ENCODE measurements at places on chromosomes 11 and 22.

DNA sequence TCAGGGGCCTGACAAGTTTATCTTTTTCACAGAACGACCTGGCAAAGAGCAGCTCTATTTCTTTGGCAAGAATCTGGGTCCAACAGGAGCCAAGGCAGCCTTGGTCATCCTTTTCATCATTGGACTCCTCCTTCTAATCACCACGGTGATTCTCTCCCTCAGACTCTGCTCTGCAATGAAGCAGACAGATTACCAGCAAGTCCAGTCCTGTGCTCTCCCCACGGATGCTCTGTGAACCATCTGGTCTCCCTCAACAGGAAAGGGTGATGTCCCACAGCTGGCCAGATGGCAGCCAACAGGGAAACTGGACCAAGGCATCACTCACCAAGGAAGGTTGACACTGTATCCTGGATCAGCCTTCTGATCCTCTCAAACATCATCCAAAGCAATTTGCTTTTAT is 17.0 kb upstream of the PANX1 start:
- no peak overlapping the region for H3K4me3 ChIP-seq
- peaks cover 14% of the 10 kb centered on the region for H3K36me3 ChIP-seq
- no peak for DNase-seq
- H3K27ac ChIP-seq, result no peak overlapping the region
- peaks cover 1% of the 10 kb centered on the region for H3K27me3 ChIP-seq

GRCh38 chr11:78336877-78337553 is 80.6 kb downstream of the GAB2 start:
- H3K4me1 ChIP-seq, result peaks cover 44% of the 10 kb centered on the region
- H3K27ac ChIP-seq, result peak overlapping the region; percentile 89
- no peak overlapping the region for H3K4me3 ChIP-seq
- H3K36me3 ChIP-seq, result peaks cover 2% of the 10 kb centered on the region
- peak; percentile 43 for DNase-seq

GRCh38 chr11:87198266-87198881 is 160.6 kb downstream of the TMEM135 start:
- H3K4me3 ChIP-seq, result no peak overlapping the region
- no peak overlapping the region for H3K27ac ChIP-seq
- peaks cover 11% of the 10 kb centered on the region for H3K36me3 ChIP-seq
- no peak for DNase-seq
- H3K27me3 ChIP-seq, result no peaks in the 10 kb centered on the region

GRCh38 chr11:61912991-61913698 is 4.2 kb downstream of the RAB3IL1 start:
- H3K27ac ChIP-seq, result no peak overlapping the region
- H3K27me3 ChIP-seq, result peaks cover 23% of the 10 kb centered on the region
- H3K36me3 ChIP-seq, result peaks cover 1% of the 10 kb centered on the region
- H3K4me1 ChIP-seq, result peaks cover 16% of the 10 kb centered on the region

- no peaks in the 10 kb centered on the region for H3K27me3 ChIP-seq
- no peaks in the 10 kb centered on the region for H3K4me1 ChIP-seq
- DNase-seq, result no peak
These were observed 62.3 kb upstream of the ANO5 start for GRCh38 chr11:22130462-22131053.

GRCh38 chr11:33900159-33900840 is 8.4 kb upstream of the LMO2 start:
- peak overlapping the region; percentile 11 for H3K27ac ChIP-seq
- H3K4me1 ChIP-seq, result peaks cover 24% of the 10 kb centered on the region
- H3K36me3 ChIP-seq, result no peaks in the 10 kb centered on the region
- no peak for DNase-seq
- no peaks in the 10 kb centered on the region for H3K27me3 ChIP-seq
- H3K4me3 ChIP-seq, result peak overlapping the region; percentile 54

DNA sequence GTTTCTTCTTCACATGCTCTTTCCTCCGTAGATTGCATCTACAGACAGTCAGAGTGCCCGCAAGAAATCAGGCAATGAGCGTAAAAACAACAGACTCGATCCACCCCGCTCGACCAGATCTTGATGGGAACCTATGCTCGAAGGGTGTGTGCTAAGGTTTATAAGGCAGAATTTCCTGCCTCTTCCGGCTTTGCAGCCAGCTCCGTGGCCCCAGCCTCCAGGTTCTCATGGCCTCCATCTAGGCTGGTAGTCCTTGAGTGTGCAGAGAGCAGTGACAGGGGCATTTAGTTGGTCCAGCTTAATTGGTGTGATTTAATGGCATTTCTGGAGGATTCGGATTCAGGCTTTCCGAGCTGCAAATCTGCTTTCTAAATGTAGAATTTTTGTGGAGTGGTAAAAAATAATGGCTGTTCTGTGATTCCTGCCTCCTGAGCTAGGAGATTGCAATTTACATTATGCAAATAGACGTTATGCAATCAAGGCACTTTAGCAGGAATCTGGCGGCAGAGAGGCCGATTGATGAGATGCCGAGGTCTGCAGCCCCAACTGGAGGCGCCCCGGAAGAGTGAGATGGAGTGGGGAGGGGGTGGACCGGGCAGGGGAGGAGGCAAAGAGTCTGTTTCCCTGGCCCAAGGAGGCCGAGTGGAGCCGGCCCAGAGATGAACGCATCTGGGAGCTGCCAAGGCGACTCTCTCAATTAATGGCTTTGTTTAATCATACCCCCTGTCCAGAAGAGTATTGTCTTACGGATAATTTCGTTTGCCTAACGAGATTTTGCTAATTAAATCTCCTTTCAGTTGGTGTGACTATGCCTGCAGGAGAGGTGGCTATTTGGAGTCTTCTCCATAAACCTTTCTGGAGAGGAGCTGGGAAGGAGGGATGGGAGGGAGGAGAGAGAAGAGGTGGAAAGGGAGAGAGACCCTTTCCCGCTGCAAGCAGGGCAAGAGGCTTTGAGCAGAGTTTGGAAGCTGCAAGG is 75.3 kb downstream of the PKNOX2 start:
- H3K27me3 ChIP-seq, result peaks cover 8% of the 10 kb centered on the region
- no peak for DNase-seq
- H3K36me3 ChIP-seq, result no peaks in the 10 kb centered on the region
- H3K4me3 ChIP-seq, result no peak overlapping the region

DNA sequence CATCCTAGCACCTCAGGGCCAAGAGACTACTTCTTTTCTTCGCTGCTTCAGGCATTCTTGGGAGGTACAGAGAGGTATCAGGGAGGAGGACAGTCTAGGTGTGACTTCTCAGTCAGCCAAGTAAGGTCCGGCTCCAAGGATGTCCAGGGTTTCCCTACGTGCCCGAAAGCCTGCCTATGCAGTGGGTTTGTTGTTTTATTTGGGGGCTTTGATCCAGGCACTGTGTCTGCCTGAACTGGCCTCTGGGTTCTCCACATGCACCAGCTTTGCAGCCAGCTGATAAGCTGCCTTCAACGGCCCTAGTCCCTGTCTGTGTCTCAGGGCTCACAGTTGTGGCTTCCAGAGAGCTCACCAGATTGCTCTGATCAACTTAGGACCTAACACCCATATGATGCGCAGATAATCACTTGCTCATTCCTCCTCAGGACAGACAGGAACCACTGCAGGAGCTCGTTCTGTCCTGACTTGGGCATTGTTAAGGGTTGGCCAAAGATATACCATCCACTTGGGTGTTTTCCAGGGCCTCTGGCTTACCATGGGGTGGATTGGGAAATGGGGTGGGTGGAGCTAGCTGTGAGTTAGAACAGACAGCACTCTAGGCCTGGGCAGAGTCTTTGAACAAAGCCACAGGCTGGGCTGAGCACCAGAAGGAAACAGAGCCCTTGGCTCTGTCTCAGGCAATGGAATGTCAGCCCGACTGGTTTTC is 45.5 kb upstream of the CRYBB3 start:
- no peaks in the 10 kb centered on the region for H3K4me1 ChIP-seq
- peaks cover 11% of the 10 kb centered on the region for H3K27me3 ChIP-seq
- no peak overlapping the region for H3K4me3 ChIP-seq
- H3K27ac ChIP-seq, result no peak overlapping the region
- DNase-seq, result no peak

DNA sequence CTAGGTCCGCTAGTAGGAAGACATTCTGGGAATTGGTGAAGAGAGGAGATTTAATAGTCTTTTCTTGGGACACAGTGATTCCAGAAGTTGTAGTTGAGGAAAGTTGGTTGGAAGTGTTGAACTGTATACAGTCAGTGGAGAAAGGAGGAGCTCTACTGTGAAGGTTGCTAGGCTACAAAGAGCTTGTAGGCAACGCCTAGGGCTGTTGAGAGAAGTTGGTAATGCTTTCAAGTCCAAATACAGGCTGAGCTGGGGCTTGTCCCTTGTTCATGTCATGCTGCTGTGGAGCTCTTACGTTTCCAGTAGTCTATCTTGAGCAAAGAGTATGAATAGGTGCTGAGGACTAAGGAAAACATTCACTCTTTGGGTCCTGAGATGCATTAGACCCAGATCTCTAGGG is 1.1 kb downstream of the TBCEL start:
- no peak for DNase-seq
- H3K27me3 ChIP-seq, result peaks cover 7% of the 10 kb centered on the region
- H3K4me3 ChIP-seq, result peak overlapping the region; percentile 96
- H3K36me3 ChIP-seq, result peaks cover 6% of the 10 kb centered on the region
- H3K4me1 ChIP-seq, result peaks cover 30% of the 10 kb centered on the region
- H3K27ac ChIP-seq, result peak overlapping the region; percentile 92

DNA sequence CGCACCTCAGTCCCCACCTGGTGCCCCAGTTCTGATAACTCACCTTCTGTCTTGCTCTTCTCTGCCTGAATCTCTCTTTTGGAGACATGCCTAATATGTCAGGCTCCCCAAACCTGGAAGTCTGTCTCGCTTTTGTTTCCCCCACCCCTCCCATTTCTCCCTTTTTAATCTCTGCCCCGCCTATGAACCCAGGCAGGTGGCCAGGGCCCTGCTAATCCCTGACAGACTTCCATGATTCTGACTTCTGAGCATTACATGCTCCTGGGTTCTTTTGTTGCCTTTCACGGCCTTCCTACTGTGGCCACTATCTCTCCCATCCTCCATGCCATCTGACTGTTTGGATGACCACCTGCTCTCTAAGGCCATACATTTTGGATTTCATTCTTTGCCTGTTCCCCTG is 1120.9 kb upstream of the CCDC90B start:
- no peaks in the 10 kb centered on the region for H3K4me1 ChIP-seq
- DNase-seq, result no peak
- no peak overlapping the region for H3K4me3 ChIP-seq
- no peak overlapping the region for H3K27ac ChIP-seq
- peaks cover 4% of the 10 kb centered on the region for H3K27me3 ChIP-seq
- H3K36me3 ChIP-seq, result no peaks in the 10 kb centered on the region

DNA sequence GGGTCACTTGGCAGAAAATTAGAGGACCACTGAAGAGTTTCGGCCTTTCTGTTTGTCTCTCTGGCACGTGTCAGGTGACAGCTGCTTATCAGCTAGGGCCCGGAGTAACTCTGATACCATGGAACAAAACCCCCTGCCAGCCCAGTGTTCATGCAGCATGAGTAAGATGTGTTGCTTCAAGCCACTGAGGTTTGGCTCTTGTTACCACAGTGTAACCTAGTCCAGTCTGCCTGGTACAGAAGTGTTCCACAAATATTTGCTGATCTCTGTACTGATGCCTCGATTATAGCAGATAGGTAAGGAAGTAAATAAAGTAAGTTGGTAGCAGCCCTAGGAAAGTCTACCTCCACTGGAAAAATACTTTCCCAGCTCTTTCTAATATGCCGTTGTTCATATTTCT is 20.5 kb upstream of the ETS1 start:
- peak overlapping the region; percentile 68 for H3K27ac ChIP-seq
- H3K27me3 ChIP-seq, result no peaks in the 10 kb centered on the region
- peaks cover 69% of the 10 kb centered on the region for H3K4me1 ChIP-seq

DNA sequence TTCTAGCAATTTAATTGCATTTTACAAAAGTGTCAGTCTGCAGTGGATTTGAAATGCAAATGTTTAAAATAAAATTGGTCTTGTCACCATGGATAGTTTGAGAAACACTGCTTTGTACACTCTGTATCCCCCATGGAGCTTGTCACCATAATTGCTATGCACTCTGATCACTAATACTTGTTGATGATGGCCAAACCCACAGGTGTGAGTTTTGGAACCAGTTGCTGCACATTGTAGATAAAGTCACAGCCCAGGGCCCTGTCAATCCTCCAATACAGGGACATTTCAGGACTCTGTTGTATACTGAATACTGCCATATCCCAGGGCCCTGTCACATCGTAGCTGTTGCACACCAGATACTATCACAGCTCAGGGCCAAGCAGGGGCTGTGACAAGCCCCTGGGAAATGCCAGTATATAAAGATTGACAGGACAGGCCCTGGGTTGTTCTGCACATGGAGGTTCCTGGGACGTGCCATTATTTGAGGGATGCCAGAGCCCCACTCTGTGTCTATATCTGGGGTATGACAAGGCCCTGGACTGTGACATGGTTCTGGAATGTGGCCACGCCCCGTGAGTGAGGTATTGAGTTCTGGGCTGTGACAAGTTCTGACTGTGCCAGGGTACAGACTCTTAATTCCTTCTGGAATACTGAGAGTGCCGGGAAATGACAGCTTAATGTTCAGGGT is 27.9 kb upstream of the SMPD1 start:
- H3K36me3 ChIP-seq, result no peaks in the 10 kb centered on the region
- no peaks in the 10 kb centered on the region for H3K4me1 ChIP-seq
- no peak for DNase-seq
- H3K27me3 ChIP-seq, result no peaks in the 10 kb centered on the region
- no peak overlapping the region for H3K4me3 ChIP-seq

DNA sequence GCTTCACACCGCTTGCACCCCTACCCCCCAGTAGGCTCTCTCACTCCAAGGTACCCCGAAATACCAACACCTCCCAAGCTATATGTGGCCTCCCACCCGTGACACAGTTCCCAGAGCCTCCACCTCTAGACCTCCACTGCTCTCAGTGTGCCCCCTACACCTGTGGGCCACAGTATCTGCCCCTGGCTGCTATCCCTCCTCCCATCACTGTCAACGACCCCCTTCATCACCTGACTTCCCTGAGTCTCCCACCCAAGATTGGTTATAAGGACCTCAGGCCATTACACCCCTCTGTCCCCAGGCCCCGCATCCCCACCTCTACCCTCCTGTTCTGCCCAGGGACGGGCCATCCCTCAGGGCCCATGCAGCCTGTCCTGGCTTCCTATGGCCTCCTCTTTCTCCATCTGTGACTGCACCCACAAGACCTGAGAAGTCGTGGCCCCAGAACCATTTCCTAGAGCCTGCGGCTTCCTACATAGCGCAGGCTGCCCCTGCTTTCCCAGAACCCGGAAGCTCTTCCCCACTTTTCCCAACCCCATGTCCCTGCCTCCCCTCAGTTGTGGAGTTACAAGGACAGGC is 734 bp downstream of the ACR start:
- no peak for DNase-seq
- no peaks in the 10 kb centered on the region for H3K36me3 ChIP-seq
- H3K4me1 ChIP-seq, result no peaks in the 10 kb centered on the region
- H3K27ac ChIP-seq, result no peak overlapping the region

DNA sequence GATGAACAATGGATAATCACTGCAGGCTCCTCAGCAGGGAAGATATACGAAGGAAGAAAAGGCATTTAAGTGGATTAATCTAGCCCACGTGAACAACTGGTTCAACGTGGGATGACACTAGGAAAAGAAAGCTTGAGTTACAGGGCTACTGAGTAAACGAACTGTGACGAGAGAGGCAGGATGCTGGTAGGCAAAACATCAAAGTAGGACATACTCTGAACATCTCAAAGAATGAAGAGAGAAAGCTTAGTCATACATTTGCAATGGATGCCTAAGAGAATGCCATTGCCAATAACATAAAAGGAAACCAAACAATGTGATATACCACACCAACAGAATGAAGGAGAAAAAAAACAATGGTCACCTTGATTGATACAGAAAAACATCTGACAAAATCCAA is 12.9 kb downstream of the USP28 start:
- H3K4me1 ChIP-seq, result peaks cover 28% of the 10 kb centered on the region
- no peaks in the 10 kb centered on the region for H3K27me3 ChIP-seq
- DNase-seq, result no peak

Measured in memory B cell (primary cell).